ENCODE measurements at places on chromosomes 3 and 15.

DNA sequence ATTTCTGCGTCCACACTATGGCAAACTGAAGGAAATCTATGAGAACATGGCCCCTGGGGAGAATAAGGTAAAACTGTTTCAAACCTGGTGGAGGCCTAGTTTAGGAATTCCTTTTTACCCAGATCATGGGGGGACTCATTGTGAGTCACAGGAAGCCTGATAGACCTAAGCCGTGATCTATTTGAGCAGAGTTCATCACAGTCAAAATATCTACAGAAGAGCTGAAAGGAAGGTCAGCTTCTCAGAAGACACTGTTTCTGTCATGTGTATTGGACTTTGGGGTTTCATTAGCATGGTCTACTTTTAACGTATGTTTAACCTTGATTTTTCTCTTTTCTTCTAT is 1.3 kb downstream of the PSMD2 start:
- no peak for DNase-seq

DNA sequence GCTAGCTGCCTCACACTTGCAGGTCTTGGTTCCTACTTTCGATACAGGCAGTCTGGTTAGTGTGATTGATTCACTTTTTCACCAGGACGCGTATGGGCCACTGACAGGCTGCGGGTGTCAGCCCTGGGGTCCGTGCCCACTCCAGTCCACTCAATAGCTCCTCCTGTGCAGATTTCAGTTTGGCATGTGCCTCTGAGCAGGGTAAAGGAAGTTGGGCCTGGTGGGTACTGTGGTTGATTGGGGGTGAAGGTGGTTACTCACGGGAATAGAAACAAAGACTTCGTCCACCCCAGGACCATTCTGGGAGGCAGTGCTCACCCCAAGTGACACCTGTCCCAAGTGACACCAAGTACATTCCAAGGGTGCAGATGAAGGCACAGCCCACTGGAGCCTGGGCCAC is 62.3 kb downstream of the EPHB1 start:
- DNase-seq = no peak

DNA sequence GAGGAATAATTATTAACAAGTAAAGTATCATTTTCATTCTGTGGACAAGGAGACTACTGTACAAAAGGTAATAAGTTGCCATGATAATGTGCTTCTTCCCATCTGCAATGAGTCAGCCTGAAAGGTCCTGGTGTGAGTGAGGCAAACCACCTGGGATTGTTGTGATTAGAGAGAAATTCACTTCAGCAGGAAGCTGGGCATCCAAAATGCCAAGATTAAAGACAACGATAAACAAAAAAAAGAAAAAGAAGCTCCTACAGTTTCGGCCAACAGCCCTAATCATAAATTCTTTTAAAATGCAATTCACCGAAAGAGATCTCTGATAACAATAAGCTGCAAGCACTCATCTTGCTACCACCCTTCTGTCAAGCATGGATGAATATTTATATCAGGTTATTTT is 507.8 kb downstream of the TUSC7 start:
- DNase-seq = no peak

GRCh38 chr3:197809356-197810020 is 18.4 kb downstream of the LRCH3 start:
- DNase-seq = no peak

DNA sequence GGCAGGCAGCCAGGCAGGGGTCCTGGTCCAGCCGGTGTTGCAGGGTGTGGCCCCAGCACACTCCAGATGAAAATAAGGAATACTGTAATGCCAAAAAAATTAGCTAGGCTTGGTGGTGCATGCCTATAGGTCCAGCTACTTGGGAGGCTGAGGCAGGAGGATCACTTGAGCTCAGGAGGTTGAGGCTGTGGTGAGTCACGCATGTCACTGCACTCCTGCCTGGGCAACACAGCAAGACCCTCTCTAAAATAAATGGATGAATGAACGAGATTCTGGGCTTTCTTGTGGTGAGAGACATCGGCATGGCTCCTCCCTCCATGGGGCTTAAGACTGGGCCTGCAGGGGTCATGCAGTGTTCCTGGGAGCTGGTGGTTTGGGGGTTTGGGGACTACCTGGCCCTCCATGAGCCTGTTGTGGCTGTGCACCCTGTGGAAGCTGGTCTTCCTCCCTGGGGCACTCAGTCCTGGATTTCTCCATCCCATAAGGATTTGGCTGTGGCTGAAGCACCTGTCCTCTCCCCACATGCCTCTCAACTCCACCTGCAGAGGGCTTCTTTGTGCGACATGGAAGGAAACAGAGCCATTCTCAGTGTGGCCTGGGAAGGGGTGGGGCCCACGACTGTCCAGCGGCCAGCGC is 7.6 kb upstream of the RCCD1 start:
- DNase-seq = no peak

- no peak for DNase-seq
Observed at GRCh38 chr3:111737706-111738086, 121.4 kb upstream of the PHLDB2 start.

DNA sequence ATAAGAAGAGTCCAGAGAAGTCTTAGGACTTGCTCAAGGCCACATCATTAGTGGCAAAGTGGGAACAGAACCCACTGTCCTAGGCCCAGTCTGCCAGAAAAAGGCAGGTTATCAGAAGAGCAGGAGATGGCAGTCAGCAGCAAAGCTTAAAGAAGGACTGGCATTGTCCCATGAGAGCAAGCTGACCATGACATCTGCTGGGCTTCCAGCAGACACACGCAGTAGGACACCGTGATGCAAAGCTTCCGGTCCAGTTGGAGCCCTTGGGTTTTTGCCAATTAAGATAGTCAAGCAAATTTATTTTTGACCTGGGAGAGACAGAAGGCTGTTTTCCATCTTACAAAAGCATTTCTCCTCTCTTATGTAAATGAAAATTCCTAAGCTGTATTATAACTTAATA is 42.1 kb downstream of the ZBTB38 start:
- no peak for DNase-seq

All from activated T-helper 1 cell treated with anti-CD3 and anti-CD28 coated beads, Interleukin-2, amount 50 U/mL, for 16 hours (primary cell).